ENCODE measurements at places on chromosomes 4 and X.

GRCh38 chrX:7076245-7076661 lies 71.3 kb upstream of the STS start:
- no peak for DNase-seq

DNA sequence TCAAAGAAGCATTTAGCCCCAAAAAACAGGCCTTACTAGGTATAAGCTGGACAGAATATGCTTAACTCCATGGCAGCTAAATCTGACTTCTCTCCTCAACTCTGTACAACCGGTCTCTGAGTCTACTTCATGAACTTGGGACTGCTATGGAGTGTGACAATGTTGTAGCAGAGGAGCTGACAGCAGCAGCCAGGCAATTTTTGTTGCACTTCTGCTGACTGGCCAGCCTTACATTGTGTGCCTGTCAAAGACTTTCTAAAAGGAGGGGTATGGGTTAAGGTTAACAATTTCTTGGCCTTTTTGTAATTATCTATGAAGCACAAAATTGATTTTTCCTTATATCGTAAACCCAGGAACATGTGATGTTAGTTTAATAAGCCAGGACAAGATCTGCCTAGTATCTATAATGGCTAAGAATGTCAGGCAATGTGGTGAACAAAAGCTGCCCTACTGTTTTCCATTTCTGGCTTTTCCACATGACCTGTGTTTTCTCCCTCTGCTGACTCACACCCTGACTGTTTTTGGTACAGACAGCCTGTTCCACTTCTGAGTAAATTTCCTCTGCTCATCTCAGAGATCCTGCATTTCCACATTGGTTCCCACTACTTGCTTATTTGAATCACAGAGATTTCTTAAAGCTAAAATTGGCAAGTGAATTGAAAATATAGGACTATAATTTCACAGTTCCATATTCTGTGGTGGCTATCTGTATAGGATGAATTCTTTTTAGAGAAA lies 9.3 kb downstream of the NOX1 start:
- no peak for DNase-seq

GRCh38 chr4:58653251-58653650 lies 1543.1 kb upstream of the IGFBP7 start:
- DNase-seq = no peak

- DNase-seq = no peak
Observed at GRCh38 chrX:54193085-54193821, 10.2 kb upstream of the FAM120C start.

DNA sequence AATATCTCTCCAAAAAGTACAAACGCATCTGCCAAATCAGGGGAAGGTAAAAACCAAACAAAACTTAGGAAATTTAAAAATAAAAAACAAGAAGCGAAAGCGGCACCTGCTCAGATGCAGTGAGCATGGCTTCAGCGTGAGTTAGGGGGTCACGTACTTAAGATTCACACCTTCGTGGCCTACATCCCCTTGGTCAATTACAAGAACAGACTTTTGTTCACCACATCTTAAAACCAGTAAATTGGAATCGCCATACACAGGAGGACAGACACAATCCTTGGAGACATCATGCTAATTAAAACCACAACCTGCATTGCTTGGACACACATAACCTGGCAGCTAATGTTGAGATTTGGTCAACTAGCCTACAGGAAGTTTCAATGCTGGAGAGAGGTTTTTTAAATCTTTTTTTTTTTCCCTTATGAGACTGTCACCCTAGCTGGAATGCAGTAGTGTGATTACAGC lies 12.5 kb upstream of the SEL1L3 start:
- DNase-seq = no peak

GRCh38 chr4:37648084-37648817 lies 37.9 kb downstream of the RELL1 start:
- no peak for DNase-seq

DNA sequence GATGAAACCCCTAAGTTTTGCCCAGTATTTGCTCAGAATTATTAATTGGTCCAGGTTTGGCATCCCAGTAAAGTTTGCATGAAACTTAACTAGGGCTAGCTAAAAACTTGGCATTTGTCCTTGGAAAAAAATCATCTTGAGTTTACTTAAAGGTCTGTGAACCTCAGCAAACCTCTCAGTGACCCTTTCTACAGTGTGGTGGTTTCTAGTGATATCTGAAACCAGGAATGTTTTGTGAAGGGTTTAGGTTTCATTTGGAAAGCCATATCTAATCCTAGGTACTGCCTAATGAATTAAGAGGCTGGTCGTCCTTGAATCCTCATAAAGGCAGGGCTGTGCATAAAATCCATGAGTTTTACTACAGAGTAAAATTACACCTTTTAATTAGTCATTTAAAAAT lies 218.5 kb upstream of the ANKRD50 start:
- DNase-seq = no peak

DNA sequence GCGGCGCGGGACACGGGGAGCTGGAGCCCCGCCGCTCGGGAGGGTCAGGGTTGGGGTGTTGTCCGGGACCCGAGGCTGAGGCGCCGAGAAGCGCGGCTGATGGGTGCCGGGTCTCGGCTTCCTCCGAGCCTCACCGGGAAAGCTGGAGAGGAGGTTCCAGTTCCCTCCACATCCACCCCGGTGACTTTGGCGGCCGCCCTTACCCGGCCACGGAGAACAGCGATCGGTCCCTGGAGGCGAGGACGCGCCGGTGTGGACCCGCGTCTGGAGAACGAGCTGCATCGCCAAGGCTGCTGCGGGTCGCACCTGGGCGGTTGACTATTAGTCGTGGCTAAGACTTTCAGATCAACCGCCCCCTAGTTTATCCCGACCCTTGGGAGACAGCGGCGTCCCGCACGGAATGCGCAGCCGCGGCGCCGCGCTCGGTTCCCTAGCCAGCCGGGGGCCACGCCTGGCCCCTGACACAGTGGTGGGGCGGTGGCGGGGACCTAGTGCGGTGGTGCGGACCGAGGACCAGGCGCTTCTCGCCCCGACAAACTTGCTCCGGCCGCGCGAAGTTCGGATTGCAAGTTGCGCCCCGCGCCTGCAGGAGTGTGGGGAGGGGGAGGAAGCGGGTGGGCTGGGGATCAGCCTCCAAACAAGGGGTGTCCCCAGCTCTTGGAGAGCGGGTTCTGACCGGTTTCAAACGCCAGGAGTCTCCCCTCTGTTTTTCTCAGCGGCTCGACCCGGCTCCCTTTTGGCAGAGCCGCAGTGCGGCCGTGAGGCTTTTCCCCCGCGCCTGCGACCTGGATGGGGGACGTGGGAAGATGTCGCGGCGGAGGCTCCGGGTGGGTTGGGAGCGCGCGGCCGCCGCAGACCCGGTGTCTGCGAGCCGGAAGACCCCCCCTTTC lies 568 bp downstream of the FHDC1 start:
- DNase-seq = no peak

DNA sequence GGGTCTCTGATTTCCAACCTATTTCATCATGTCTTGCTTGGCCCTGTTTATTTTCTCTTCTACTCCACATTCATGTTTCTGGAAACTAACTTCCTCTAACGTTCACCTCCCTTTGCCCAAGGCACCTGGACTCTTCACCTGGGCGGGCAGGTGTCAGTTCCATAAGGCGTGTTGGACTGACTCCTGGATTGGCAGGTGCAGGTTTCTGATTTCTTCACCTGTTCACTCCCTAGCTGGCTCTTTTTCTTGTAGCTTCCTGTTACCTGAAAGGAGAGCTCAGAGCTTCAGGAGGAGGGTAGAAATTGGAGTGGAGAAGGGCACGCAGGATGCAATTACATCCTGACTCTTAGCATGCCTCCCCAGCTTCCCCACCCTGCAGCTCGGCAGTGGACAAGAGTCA lies 350.8 kb upstream of the KLF3 start:
- DNase-seq = no peak

Measured in caudate nucleus (tissue), 63 donors.